ENCODE measurements at places on chromosomes 5 and 9.

DNA sequence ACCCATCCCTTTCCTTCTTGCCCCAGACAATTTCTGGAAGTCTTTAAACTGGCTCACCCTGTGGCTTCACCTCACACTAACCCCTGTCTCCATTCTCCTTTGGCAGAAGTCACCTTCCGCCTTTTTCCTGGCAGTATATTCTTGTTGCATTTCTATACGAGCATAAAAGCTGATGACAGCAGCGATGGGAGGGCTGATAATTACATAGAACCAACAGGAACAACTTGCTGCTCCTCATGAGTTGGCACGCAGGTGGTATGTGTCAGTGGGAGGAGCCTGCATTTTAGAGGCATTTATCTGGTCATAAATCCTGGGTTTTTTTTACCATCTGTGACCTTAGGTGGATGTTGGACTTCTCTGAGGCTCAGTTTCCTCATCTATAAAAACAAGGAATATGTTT lies 61.4 kb upstream of the CKMT2 start:
- no peak for DNase-seq

DNA sequence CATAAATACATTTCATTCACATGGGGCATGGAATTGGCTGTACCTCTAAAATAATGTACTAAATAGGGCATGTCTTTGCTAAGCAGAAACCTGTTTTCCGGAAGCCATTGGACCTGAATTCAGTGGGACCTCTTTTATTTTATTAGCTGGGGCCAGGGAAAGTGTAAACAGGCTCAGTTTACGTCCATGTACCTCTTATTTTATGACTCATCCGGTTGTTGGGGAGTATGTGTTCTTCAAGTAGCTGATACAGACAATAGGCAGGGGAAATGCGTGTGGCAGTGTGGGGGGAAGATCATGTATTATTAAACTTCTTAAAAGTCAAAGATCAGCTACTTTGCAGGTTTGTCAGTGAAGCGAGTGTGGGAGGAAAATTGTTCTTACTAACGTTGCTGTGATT lies 1.4 kb upstream of the GDNF start:
- DNase-seq = no peak

DNA sequence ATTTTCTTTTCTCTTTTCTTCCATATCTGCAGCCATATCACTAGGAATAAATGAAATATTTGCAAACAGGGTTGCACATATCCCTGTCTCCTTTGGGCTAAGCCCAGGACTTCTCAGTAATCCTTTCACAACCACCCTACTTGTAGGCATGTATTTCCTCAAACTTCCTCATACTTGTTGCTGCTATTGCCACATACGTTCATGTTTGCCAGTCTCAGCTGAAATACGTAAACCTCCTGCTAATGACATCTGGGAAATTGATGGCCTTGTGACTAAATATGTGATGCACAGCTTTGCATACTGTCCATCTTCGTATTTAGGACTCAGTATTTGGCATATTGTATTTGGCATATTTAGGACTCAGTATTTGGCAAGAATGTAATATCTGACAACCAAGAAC lies 224.6 kb downstream of the PLK2 start:
- no peak for DNase-seq

- no peak for DNase-seq
Observed at GRCh38 chr9:100686420-100686819, 108.5 kb downstream of the CAVIN4 start.

- DNase-seq = no peak
Observed at GRCh38 chr5:131747180-131748105, 49.4 kb downstream of the FNIP1 start.

GRCh38 chr9:111516061-111516465 lies 8.9 kb upstream of the ZNF483 start:
- DNase-seq = no peak

GRCh38 chr9:15720861-15721260 lies 168.0 kb downstream of the CCDC171 start:
- no peak for DNase-seq

DNA sequence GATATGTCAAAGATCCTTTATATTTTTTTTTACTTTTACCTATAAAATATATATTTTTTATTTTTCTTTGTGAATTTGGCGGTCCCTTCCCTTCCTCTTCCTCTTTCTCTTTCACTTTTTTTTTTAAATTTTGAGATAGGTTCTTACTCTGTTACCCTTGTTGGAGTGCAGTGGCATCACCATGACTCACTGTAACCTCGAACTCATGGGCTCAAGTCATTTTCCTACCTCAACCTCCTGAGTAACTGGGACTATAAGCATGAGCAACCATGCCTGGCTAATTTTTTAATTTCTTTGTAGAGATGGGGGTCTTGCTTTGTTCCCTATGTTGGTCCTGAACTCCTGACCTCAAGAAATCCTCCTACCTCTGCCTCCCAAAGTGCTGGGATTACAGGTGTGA lies 258.0 kb upstream of the CLINT1 start:
- no peak for DNase-seq

Measured in ecto neural progenitor cell (in vitro differentiated cells).